Right atrium auricular region (tissue), 2 donors: ENCODE measurements at places on chromosomes 2 and 18. TPM values are rescaled to one million over a fixed set of nuclear protein-coding genes. Genes with fewer than 3 reads are reported as not detected.

Gene ADCYAP1
- 0.41 TPM for total RNA-seq

Gene REG3G
- not detected for total RNA-seq

Gene GPR39
- total RNA-seq: 1.0 TPM

Gene DES
- total RNA-seq: 13,654 TPM

Gene NAT8
- not detected for total RNA-seq

Gene DSG1
- 4.2 TPM for total RNA-seq

Gene ANTXR1
- 27.3 TPM for total RNA-seq

DNA sequence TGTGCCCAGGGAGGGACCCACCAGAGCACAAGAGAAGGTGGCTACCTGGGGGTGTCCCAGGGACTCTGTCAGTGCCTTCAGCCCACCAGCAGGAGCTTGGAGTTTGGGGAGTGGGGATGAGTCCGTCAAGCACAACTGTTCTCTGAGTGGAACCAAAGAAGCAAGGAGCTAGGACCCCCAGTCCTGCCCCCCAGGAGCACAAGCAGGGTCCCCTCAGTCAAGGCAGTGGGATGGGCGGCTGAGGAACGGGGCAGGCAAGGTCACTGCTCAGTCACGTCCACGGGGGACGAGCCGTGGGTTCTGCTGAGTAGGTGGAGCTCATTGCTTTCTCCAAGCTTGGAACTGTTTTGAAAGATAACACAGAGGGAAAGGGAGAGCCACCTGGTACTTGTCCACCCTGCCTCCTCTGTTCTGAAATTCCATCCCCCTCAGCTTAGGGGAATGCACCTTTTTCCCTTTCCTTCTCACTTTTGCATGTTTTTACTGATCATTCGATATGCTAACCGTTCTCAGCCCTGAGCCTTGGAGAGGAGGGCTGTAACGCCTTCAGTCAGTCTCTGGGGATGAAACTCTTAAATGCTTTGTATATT lies 14.0 kb downstream of the ITM2C start:
- no peak for DNase-seq

DNA sequence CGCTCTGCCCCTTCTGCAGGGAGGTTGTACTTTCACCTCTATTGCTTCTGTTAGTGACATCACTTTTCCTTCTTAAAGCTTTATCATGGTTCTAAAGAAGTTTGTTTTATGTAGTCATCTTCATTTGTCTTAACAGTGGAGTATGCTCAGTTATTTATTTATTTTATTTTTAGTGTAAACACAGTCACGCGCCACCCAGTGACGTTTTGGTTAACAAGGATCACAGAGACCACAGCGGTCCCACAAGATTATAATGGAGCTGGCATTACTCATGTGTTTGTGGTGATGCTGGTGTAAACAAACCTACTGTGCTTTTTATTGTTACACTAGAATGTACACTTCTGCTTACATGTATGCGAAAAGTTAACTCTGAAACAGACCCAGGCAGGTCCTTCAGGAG lies 89.9 kb downstream of the SOX11 start:
- no peak for DNase-seq

- DNase-seq: no peak
Measured at GRCh38 chr2:148720501-148721001, 76.0 kb downstream of the EPC2 start.

DNA sequence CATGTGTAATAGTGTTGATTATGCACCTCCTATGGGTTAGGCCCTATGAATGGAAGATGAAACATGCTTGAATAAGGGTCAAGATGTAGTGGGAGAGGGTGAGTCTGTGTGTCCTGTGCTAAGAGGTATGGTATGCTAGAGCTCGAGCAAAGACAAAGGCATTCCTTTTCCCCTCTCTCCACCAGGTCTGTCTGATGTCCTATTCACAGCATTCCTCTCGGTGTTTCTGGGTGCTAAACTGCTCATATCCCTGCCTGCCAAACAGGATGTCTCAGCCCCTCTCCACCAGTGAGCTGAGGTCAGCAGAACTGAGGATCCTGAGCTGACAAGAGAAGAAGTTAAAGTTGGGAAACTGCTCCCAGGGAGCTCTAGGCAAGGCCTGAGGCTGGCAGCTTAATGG lies 344.9 kb downstream of the TSN start:
- DNase-seq: no peak

GRCh38 chr18:3046216-3046808 lies 33.4 kb upstream of the LPIN2 start:
- DNase-seq: no peak

- no peak for DNase-seq
Measured at GRCh38 chr18:35578481-35578880, 3.1 kb upstream of the GALNT1 start.

- no peak for DNase-seq
Measured at GRCh38 chr2:70069049-70069448, 18.2 kb upstream of the PCBP1 start.

DNA sequence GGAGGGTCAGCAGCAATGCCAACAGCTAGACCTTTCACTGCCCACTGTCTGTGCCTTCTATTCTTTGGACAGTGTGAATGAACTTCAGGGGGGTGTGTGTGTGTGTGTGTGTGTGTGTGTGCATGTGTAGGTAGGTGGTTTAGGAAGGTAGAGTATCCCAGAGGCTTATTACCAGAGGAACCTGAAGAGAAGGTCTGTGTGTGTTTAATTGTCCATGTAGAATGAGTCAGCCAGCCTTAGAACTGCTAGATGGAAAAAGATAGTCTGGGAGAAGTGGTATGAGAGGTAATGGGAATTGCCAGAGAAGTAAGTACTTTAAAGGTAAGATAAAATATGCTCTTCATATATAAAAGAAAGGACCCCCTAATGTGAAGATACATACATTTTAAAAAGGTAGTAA lies 522.2 kb downstream of the PIK3C3 start:
- DNase-seq: no peak
